Activated naive CD4-positive, alpha-beta T cell treated with anti-CD3 and anti-CD28 coated beads, Interleukin-2, amount 50 U/mL, for 72 hours (primary cell): ENCODE measurements at places on chromosomes 16 and 17. TPM values are rescaled to one million over a fixed set of nuclear protein-coding genes. Genes with fewer than 3 reads are reported as not detected.

DNA sequence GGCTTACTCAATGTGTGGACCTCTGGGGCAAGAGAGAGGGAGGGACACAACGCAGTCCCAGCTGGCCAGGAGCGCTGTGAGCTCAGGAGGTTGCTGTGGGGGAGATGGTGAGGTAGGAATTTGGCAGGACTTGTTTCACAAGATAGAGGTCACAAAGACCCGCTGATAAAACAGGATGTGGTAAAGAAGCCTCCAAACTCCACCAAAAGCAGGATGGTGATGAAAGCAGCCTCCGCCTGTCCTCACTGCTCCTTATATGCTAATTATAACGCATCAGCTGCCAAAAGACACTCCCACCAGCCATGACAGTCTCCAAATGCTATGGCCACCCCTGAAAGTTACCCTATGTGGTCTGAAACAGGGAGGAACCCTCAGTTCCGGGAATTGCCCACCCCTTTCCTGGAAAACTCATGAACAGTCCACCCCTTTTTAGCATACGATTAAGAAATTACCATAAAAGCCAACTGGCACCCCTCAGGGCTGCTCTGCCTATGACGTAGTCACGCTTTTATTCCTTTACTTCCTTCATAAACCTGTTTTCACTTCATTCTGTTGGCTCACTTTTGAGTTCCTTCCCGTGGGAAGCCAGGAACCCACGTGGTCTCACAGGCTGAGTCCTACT is 5.3 kb upstream of the EIF4A3 start:
- no peak for DNase-seq

GRCh38 chr17:39772415-39772814 is 34.7 kb downstream of the GRB7 start:
- no peak for DNase-seq

DNA sequence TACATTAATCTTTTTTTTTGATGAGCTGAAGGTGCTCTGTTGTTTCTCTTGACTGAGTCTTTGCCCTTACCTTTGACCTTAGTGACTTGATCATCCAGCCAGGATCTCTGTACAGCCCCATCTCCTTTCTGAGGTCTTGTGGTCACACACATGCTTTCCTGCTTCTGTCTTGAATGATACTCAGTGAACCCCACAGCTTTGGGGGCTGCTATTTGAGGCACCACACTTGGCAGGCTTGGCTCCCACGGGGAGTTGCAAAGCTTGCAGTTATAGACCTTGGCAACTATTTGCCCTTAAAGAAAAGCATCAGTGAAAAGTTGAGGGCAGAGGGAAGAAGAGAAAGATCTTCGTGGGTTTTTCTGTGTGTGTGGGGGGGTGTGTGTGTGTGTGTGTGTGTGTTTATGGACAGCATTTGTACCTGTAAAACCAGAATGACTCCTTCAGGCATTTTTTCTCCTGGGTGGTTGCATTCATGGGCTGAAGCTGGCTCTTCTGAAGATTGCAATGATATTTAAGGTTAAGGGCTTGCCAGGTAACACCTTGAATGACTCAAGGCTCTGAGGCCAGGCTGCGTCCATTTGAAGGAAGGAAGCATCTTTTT is 101.6 kb downstream of the MSI2 start:
- no peak for DNase-seq

GRCh38 chr17:61389670-61390478 is 9.8 kb upstream of the TBX2 start:
- no peak for DNase-seq

GRCh38 chr17:76995387-76996105 is 127.3 kb downstream of the MGAT5B start:
- no peak for DNase-seq

DNA sequence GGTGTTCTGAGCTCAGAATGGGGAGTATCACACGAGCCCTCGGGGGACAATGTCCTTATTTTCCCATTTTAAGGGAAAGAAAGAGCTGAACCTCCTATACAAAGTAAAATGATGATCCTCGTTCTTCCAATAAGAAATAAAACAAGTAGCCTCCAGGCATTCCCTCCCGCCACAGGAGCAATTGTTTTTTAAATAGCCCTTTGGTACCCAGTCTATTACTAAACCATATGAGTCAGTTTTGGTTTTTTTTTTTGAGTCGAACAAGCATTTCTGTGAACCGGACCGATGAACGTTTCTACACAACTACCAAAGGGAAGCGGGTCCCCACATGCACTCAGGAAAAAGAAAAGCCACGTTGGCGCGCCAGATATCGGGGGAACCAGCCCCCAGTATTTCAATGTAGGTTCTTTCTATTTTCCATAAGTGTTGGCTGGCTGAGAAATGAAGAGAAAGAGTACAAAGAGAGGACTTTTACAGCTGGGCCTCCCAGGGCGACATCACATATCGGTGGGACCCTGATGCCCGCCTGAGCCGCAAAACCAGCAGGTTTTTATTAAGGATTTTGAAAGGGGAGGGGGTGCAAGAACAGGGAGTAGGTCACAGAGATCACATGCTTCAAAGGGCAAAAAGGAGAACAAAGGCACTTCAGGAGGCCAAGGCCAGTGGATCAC is 3.8 kb upstream of the DCXR start:
- no peak for DNase-seq

DNA sequence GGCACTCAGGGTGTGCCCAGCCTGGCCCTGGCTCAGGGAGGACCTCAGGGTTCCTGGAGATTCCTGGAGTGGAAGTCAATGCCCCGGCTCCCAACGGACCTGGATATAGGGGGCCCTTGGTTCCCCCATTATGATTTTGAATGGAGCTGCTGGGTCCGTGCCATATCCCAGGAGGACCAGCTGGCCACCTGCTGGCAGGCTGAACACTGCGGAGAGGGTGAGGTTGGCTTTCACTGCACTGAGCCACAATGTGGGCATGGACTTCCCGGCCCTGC is 23.6 kb downstream of the USP6 start:
- DNase-seq, result no peak

GRCh38 chr17:35082073-35082657 is 18.7 kb upstream of the RFFL start:
- DNase-seq, result no peak

- no peak for DNase-seq
Measured at GRCh38 chr16:75413951-75414350, 19.4 kb downstream of the CFDP1 start.

GRCh38 chr16:19841184-19841583 is 43.5 kb downstream of the GPRC5B start:
- no peak for DNase-seq

GRCh38 chr16:23682181-23682580 is 3.5 kb downstream of the PLK1 start:
- DNase-seq, result no peak

GRCh38 chr17:22459331-22459952 is 767.1 kb downstream of the KCNJ18 start:
- DNase-seq, result no peak

DNA sequence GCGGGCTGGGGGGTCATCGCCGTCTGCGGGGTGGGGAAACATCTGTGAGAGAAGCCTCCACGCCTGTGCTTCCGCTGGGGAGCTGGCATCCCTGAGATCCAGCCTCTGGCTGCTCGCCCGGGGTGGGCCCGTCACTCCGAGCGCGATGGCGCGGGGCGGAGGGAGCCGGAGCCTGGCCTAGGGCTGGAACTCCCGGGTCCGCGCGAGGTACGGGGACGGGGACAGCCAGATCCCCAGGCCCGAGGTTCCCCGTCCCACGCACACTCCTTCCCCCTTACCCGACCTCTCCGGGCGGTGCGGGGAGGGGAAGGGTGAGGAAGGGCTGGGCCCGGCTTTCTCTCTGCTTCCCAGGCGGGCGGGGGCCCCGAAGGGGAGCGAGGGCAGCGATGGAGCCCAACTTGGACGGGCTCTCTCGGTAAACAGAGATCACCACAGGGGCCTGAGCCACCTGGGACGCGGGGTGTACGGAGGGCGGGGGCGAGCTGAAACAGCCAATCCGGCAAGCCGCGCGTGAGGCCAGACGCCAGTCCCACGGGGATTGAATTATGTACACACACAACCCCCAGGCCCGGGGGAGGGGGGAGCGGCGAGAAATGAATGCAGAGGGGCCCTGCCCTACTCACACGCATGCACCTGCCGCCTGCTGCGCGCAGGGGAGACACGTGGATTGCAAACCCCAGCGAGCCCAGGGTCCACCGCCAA is at the start of gene SLC16A11:
Gene SLC16A11, minus strand, starts transcription at position 596 of the 702 bp plus-strand sequence. Its CDS starts 579 bp downstream, at position 17.
- no peak for DNase-seq

- peak; percentile 34 for DNase-seq
Measured at GRCh38 chr16:84065536-84066132, 23.0 kb upstream of the SLC38A8 start.

DNA sequence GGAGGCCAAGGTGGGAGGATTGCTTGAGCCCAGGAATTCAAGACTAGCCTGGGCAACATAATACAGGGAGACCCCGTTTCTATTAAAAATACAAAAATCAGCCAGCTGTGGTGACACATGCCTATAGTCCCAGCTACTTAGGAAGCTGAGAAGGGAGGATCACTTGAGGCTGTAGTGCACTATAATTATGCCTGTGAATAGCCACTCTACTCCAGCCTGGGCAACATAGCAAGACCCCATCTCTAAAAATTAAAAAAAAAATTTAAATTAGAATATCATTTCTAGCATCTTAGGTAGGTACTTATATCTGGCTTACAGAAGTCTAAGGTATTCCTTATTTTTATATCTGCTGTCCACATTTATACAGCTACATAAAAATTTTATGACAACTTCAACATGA is 7.5 kb upstream of the SMG8 start:
- DNase-seq, result no peak

DNA sequence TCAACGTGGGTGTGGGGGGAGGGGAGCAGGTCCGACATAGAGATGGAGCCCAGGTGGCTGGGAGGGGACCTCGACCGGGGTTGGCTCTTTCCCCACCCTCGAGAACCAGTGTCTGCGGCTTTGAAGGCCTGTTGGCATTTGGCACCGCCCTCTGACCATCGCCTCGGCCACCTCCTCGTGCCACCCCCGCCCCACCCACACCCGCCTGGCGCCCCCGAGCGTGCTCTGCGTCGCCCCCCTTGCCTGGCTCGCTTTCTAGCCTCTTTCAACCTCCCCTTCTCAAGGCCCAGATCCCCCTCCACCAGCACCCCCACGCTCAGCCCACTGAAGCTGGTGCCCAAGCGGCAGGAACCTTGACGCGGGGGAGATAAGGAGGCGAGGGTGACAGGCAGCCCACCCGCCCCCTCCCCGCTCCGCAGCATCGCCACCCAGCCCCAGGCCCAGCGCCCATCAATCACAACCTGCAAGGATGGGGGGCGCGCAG is 619 bp downstream of the CACNB1 start:
- DNase-seq, result no peak

DNA sequence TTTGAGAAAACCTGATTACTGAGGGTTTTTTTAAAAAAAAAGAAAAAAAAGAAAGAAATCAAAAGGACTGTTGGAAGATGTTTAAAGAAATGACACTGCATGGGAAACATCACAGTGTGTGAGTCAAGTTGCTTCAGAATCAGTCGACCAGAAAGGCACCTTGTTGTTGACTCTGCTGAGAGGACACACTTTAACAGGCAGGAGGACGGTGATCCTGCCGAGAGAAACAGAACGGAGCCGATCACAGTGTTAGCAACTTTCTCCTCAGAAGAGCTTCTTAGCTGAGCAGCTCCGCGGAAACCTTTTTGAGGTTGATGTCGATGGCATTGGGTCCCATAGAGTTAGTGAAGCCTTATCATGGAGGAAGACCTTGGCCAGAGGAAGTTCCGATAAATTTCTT is 538.7 kb downstream of the RBFOX1 start:
- no peak for DNase-seq

DNA sequence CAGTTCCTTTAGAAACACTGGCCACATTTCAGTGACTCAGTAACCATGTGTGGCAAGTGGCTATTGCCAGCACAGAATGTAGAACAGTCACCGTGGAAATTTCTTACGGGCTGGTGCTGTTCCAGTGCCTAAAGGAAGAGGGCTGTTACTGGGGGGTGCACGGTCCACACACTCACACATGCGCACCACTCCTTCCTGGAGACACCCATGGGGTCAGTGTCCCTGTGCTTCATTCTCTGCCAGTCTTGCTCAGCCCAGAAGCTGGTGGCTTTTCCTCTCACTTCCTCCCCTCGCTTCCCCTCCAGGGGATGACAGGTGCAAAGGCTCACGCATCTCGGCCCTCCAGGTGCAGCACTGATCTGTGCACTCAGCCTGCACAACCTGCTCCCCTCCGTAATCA is 115.6 kb downstream of the CCDC182 start:
- DNase-seq, result no peak

GRCh38 chr16:27517664-27518063 is 32.0 kb downstream of the GTF3C1 start:
- DNase-seq, result no peak

DNA sequence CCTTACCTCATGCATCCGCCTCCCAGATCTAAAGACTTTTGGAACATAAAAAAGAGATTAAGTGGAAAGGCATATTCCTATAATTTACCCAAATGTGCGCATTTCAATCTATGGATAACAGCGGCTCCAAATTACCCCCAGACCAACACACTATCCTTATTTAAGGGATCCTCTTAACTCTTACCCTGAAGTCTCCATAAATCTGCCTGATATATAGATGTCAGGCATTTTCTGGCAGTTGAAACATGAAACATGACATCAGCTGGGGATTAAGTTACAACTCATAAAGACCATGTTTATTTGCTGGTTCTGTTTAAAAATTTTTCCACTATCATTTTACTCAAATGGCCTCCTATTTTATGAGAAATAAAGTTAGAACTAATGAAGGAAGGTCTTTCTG is 478.5 kb upstream of the SALL1 start:
- DNase-seq, result no peak

- DNase-seq, result no peak
Measured at GRCh38 chr17:5821803-5822202, 237.5 kb upstream of the NLRP1 start.

DNA sequence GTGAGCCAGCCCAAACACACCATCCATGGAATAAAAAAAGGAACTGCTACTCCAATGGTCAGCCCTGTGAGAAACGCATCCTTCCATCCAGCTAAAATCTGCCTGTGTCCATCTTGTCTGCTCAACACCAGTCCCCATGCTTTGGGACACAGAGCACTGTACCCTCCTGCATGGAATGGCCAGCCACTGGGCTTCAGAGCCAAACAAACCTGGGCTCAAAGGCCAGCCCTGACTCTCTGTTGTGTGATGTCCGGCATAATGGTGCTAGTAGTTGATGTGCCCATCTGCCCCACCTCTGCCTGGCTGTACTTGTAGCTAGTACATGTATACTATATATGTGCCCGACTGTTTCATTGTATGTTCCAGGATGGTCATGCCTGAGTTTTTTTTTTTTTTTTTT is 77.6 kb upstream of the AMZ2 start:
- DNase-seq, result no peak

KRT28 gene
- not detected for total RNA-seq

CCL4 gene
- 65.8 TPM for total RNA-seq

SLFN13 gene
- 37.9 TPM for total RNA-seq

AGRP gene
- total RNA-seq, result not detected

TAC4 gene
- not detected for total RNA-seq

MTMR4 gene
- 73.3 TPM for total RNA-seq

ERAL1 gene
- 33.9 TPM for total RNA-seq

LRRC37A gene
- 2.3 TPM for total RNA-seq

ZPBP2 gene
- not detected for total RNA-seq

CAPNS2 gene
- total RNA-seq, result not detected

SCRN2 gene
- 30.9 TPM for total RNA-seq

ZNF276 gene
- total RNA-seq, result 28.3 TPM

CX3CL1 gene
- total RNA-seq, result 0.07 TPM
